ENCODE measurements at places on chromosomes 11 and 22.

DNA sequence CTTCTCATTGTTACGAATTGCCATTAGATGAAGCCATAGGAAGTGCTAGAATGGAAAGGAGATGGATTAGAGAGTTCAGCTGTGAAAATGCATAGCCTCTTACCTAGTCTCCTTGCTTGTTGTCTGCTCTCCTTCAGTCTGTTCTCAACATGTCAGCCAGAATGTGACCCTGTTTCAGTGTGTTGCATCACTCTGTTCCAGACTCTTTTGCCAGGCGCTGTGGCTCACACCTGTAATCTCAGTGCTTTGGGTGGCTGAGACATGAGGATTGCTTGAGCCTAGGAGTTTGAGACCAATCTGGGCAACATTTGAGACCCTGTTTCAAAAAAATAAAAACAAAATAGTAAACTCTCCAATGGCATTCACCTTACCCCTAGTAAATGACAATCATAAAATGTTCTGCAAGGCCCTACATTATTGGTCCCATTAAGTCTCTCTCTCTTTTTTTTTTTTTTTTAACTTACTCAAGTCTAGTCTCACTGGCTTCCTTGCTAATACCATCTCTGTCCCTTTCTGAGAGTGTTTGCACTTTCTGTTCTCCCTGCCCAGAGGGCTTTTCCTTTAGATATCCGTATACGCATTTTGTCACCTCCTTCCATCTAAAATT is 39.4 kb downstream of the CYP2R1 start:
- DNase-seq, result no peak

DNA sequence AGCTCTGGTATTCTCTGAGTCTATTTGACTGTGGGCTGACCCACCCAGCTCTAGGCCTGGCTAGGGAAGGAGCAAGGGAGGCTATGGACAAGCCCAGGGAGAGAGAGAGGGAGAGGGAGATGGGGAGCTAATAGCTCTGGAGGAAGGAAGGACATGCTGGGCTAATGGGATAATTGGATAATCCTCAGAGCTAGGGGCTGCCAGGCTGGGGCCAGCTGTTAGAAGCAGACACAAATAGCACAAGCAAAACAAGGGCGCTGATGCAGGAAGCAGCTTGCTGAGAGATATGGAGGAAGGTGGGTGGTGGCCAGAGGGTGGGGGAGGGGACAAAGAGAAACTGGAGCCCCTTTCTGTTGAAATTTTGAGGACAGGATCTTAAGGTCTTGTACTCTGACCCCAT is 23.2 kb downstream of the ADORA2A start:
- no peak for DNase-seq

GRCh38 chr11:45530111-45530510 is 135.3 kb downstream of the CHST1 start:
- DNase-seq, result no peak

DNA sequence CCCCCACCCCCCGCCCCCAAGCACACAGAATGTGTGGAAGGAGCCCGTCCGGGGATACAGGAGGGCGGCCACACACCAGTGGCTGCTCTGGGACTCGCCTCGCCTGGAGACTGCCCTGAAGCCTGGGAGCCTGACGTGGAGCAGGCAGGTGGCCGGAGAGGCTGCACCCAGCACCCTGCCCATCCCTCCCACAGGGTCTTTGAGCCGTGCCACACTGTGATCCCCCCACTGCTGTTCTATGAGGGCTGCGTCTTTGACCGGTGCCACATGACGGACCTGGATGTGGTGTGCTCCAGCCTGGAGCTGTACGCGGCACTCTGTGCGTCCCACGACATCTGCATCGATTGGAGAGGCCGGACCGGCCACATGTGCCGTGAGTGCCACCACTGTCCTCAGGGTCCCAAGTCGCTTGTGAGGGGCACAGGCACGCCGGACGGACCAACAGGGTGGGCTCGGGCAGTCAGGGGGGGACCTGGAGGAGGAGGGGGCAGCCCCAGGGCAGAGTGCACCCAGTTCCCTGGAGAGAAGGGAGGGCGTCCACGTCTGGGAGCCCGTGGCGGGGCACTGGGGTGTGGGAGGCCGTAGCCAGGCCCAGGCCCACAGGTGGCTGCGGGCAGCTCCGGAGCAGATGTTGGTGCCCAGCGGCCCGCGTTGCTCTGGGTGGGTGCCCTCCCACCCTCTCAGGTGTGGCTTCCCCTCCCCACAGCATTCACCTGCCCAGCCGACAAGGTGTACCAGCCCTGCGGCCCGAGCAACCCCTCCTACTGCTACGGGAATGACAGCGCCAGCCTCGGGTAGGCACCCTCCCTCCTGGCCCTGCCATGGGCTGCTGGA is 27.0 kb upstream of the MUC5B start:
- no peak for DNase-seq

DNA sequence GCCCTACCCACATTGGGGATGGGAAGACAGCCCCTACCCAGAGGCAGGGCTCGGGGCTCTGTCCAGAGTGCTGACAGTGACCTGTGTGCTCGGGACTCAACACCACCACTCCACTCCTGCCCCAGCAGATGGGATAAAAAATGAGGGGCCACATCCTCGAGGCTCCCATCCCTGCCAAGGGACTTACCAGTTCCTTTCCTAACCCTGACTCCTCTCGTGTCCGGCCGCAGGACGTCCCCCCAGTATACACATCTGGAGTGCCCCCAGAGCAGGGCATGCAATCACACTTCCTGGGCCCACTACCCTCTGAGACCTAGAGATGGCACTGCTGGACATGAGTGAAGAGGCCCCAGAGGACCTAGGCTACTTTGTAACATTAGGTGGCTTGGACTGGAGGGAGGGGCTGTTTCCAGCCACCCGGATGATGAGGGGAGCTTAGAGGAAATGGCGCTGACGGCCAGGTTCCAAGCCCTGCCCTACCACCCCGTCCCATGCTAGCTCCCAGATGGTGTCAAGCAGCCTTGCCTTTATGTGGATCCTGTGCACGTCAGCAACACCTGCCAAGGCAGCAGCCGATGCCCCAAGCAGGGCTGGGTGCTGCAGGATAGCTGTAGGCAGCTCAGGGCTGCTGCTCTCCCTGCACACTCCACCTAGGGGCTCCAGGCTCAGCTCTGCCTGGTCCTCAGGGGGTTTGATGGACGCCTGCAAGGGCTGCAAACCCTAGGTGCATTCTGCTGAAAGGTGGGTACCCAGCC is 86.6 kb downstream of the DGCR2 start:
- DNase-seq, result no peak

DNA sequence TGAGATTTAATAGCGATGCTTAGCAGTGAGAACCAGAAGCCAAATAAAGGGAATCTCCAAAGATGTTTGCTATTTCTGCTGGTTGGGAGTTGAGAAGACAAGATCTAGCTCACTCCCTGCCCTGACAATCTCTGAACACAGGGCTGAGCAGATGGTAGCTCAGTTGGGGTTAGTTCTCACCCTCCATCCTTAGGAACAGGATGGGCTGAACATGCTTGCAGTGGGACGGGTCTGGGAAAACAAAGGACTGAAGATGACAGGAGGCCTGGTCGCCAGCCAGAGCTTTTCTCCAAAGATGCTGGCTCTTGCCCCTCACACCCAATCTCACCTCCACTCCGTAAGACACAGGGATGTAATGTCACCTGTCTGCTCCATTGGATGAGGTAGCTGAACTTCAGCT is 72.7 kb downstream of the SC5D start:
- DNase-seq, result no peak

DNA sequence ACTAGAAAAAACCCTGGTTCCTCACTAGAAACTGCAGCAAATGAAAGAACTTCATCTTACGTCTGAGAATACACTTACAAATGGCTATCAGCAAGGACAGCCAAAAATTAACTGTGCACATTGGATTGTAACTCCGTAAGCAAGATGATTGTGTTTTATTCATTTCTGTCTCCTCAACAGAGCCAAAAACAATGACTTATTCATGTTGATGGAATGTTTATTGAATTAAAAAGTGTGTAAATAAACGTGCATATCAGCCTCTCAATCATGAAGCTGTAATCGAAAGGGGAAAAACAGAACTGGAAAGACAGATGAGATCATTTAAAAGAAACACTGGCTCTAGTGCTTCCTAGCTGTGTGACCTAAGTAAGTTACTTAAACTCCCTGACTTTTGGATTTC is 307.5 kb upstream of the ZC3H12C start:
- DNase-seq, result no peak

DNA sequence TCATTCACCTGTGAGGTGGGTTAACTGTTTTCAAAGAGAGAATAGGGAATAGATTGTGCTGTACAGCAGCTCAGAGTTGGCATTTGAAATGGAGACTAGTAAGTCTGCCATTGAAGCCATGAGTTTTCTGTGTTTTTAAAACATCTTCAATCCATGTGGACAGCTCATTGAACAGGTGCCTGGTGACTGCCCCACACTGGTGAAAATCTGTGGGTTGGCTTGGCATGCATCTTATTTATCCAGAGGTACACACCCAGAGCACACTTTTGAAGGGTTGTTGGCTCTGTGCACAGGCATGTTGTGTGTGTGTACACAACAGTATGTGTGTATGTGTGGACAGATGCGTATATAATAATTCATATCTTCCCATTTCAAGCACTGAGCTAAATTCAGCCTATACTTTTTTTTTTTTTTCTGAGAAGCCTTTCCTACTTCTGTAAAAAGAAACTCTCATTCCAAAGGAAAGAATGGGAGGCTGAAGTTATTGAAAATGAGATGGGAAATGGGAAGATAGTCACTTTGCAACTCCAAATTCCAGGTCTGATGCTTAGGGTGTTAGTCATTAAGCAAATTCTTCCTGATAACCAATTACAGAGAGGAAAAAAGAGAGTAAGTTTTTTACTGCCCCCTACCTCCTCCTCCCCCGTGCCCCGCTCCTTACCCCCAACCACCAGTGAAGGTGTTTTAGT is 7.0 kb upstream of the LYVE1 start:
- DNase-seq, result no peak

GRCh38 chr11:39806652-39807051 is 1652.8 kb downstream of the LRRC4C start:
- no peak for DNase-seq

DNA sequence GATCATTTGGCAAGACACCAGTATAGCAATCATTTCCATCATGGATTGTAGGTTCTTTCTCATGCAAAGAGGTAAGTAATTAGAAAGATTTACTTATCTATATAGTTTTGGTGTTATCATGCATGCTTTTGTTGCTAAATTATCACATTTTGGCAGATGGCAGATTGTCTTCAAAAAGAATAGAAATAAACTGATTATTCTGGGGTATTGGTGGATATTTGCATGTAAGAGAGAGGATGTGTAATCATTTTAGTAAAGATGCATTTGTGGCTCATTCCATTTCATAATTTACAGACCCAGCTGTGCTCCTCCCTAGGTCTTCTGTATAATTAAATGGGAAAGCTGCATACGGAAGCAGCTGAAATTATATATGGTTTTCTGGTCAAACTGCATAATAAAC is 875.7 kb upstream of the ANO3 start:
- DNase-seq, result no peak

DNA sequence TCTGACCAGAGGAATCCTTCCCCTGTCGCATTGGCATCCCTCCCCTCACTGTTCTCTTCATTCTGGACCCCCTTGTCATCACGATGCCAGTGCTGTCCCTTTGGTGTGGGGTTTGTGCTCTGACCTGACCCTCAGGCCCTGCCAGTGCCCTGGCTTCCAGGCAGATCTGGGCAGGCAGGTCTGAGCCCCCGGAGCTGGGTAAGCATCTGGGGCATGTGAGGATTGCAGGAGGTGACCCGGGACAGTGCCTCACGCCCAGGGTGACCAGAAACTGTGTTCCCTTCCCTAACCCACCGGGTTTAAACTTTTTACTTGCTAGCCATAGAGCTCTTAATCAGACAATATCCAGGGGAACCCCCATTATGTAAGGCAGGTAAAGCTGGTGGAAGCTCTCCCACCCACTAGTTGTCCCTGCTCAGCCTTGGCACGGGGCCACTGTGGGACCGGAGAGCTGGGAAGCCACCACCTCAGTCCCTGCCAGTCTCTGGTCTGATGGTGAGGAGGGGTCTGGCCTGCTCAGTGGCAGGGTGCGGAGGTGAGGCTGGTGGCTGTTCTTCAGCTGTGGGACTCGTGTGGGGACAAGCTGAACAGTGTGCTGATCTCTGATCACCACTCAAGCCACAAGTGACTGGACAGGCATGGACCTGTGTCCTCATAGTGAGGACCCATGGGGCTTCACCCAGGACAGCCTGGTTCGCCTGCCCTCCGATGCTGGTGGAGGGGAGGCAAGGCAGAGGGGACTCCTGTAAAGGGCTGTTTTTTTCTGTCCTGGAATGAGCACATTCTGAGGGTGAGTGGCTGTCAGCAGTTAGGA is 38.0 kb downstream of the BCR start:
- DNase-seq, result no peak

DNA sequence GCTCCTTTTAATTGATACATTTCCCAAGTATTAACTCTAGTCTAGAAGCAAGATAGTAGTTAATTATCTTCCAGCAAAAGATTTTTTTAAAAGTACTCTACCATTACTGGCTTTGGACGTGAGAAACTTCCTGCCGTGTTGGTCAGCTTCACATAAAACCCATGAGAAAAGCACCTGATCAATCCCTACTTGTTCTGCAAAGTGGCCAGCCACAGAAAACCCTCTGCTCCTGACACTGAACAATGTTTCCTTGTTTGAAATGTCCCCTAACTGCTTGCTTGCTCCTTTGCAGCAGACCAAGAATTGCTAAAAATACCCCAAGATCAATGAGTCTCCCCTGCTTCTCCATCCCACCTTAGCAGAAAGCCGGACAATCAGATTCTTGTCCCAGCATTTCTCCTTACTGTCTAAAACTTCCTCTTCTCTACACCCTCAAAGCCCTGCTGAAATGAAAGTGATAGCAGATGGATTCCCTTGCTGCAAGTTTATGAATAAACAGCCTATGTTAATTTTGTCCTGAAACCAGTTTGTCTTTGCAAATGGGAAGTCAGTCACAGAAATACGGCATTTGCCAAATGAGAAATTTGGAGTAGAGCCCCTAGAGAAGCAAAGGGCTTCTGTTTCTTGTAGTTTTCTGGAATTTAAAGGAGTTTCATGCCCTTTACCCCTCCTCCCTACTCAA is 207.1 kb upstream of the ARHGAP20 start:
- no peak for DNase-seq

GRCh38 chr11:73991471-73992006 is 8.9 kb upstream of the UCP2 start:
- no peak for DNase-seq

- DNase-seq, result no peak
Observed at GRCh38 chr11:117818041-117818873, 6.3 kb downstream of the FXYD2 start.

DNA sequence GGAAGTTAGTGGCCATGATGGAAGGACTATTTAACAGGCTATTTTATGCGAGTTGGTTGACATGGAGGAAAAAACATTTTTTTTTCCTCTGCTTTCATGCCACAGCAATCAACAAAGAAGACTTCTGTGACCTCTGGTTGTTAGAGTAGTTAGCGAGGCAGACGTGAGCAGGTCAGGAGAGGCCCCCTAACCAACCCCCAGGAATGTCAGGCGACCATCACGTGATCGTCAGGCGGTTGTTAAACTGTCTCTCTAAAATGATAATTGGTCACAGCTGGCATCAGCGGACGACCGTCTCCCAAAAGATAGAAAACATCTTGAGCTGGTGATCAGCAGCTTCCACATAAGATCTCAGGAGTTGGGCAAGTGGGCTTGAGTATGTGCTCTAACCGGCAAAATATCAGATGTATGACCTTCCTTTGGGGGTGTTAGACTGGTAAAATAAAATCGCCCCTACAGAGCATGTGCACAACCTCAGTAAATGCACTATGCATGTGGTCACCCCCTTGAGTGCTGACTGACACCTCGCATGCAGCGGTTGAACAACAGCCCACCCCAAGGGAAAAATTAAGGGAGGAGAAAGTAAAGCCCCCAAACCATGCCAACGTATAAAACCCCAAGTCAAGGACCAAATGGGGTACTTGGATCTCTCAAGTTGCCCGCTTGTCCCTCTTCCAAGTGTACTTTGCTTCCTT is 20.9 kb upstream of the NARS2 start:
- no peak for DNase-seq

GRCh38 chr22:42319386-42319785 is 48.9 kb upstream of the TCF20 start:
- no peak for DNase-seq

Measured in SIG-M5 (cell line).